Stimulated activated CD8-positive, alpha-beta memory T cell treated with anti-CD3 and anti-CD28 coated beads, Interleukin-4, amount 100 ng/mL, for 4 hours (primary cell): ENCODE measurements at places on chromosomes 12 and 14.

DNA sequence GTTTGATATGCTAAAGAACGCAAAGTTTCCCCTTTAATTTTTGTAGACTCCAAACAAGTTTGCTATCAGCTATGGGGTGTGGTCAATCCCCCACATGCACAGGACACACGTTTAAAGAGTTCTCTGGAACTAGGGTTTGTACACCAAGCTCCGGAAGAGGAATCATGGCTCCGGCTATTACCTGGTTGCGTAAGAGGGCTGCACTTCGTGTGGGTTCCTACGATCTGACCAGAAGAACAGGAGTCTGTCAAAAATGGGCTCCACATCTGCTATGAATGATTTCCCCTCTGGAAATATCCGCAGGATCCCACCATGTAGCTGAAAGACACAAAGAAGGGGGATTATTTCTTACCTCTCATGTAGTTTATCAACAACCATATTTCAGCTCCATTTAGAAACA lies 22.0 kb downstream of the EGLN3 start:
- no peak for DNase-seq

DNA sequence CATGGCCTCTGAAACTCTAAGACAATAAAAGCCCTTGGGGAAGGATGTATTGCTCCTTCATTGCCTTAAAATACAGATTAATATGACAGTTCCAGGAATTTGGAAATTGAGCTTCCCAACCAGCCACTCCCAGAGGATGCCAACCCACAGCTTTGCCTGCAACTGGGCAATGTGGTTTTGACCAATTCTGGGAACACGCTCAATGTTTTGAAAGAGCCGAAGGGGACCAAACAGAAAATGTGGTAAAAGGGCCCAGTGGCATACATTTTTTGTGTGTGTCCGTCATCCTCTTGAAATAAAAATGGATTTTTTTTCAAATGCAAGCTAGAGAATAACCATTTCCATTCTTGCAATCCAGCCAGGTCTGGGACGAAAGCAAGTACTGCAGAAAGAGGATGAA lies 88.3 kb upstream of the PLEKHG7 start:
- DNase-seq: no peak

- DNase-seq: no peak
Observed at GRCh38 chr14:56237398-56237797, 119.2 kb downstream of the PELI2 start.

DNA sequence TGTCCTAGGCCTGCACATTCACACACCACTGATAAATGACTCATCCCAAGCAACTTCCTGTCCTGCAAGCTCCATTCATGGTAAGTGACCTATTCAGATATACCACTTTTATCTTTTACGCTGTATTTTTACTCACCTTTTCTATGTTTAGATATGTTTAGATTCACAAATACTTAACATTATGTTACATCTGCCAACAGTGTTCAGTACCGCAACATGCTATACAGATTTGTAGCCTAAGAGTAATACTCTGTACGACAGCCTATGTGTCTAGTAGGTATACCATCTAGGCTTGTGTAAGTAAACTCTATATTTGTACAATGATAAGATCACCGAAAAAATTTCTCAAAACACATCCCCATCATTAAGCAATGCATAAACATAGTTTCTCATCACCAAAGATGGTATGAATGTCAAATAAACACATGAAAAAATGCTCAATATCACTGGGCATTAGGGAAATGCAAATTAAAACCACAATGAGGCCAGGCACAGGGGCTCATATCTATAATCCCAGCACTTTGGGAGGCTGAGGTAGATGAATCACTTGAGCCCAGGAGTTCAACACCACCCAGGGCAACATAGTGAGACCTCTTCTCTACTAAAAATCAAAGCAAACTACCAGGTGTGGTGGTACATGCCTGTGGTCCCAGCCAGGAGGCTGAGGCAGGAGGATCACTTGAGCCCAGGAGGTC lies 20.7 kb downstream of the ATXN2 start:
- no peak for DNase-seq

DNA sequence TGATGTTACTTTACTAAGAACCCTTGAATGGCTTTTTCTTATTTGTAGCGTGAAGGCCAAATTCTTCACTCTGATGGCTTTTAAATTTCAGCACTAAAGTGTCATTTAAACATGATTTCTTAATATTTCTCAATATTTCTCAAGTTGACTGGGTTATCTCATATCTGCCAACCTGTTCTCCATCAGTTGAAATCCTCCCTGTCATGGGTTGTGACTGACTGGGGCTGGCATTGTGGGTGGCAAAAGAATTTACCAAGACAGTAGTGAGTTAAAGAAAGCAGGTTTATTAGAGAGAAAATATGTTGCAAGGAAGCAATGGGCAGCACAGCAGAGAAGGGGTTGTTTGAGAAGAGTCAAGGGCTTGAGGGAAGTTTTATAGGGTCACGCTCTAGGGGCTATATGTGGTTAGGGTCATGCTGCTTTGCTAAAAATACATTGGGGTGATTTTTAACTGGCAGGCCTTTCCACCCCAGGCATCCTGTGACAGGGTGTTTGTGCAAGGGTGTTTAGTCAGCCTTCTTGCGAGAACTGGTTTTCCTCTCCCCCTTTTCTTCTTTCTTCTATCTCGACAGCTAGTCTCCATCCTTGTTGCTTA lies 232.8 kb upstream of the SEL1L start:
- no peak for DNase-seq

DNA sequence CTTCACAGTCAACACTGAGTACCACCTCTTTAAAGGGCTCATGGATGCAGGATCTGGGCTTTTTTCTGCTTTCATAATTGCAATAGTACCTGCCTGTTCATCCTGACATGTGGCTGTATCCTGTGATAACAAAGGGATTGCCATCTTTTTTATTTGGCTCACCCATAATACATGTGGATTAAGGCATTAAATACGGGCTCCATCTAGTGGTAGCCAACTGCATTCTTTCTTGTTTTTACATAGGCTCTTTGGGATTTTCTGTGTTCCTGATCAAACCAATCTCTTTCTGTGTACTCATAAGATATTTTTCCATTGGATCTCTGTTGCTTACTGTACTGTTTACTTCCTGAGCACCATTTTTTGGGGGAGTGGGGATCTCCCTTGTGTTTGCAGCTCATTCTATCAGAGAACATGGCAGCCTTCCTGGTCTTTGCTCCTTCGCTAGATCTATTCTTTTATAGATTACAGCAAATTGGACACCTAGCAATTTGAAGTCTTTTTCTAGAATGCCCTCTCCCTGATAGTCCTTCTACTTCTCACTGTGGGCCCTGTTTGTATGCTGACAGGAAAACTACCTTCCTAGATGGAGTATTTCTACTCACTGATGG lies 723.4 kb upstream of the MDGA2 start:
- no peak for DNase-seq

DNA sequence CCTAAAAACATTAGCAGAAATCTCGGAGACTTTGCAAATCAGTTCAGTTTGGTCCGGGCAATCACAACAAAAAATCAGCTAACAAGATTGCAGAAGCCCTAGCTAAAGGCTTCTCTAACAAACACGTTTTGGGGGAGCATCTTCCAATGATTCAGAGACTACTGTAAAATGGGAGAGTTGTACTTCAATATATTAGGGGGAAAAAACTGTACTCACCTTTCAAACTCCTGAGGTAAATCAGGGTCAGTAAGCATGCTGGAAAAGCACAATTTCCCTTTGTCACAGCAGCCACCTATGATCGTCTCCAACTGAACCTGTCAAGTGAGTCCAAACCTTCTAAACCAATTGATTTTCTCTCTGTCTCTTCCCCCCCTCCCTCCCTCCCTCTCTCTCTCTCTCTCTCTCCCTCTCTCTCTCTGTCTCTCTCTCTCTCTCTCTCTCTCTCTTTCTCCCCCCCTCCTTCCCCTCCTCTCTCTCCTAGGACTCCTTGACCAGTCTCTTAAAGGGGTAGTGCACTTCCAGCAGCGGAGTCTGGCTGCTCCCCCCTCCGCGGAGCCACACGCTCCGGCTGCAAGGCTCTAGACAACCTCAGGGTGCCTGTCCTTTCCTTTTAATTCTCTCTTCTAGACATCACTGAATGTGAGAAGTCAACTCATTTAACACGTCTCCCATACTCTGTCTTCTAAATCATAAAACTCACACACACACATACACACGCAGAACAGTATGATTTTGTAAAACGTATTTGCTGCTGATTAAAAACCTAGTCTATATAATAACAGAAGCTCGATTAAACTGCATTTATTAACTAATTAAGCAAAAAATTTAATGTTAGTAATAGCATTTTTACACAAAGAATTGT lies at the start of gene SOX5:
TSS of gene SOX5 (minus strand) at position 323 of the 862 bp plus-strand sequence. CDS start at position 254, 69 bp downstream.
- no peak for DNase-seq

- no peak for DNase-seq
Observed at GRCh38 chr12:80442426-80443222, 1.4 kb upstream of the PTPRQ start.

- DNase-seq: no peak
Observed at GRCh38 chr12:65139389-65139788, 18.3 kb upstream of the WIF1 start.

DNA sequence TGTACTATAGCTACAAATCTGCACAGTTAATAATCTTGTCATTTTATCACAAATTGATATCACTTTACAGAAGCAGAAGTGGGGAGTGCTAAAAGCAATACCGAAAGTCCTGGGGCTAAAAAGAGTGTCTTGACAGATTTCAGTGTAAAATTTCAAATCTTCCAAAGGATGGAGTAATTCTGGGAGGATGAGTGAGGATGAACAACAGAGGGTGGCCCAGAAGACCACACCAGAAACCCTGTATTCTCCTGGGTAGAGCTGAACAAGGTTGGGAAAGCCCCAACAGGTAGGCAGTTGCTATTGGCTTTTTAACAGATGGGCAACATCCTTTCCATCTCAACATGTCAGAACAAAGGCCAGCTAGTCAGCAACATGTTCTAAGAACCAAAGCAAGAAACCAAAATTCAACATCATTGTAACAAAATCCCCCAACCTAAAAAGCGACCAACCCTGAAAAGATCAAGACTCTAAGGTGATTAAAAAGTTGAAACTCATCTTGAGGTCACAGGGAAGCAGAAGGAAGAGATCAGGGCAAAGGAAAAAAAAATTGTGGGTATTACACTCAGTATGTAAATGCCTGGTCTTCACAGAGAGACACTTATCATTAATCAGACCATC lies 38.8 kb downstream of the CBX5 start:
- DNase-seq: no peak

DNA sequence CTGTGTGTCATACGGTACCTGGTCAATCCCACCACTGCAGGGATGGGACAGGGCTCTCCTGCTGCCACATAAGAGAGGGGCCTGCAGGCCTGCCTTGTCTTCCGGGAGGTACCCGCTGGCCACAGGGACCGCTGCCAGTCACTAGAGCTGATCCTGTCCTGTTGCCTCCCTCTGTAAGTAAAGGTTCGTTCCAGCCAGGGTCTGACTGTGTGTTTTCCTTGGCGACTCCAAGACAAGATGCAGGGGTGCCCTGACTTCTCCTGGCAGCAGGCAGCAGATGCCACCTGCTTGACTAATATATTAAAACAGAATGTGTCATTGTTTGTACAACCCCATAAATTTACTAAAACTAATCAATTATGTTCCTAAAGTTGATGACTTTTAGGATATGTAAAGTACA lies 41.5 kb upstream of the ASPG start:
- no peak for DNase-seq

DNA sequence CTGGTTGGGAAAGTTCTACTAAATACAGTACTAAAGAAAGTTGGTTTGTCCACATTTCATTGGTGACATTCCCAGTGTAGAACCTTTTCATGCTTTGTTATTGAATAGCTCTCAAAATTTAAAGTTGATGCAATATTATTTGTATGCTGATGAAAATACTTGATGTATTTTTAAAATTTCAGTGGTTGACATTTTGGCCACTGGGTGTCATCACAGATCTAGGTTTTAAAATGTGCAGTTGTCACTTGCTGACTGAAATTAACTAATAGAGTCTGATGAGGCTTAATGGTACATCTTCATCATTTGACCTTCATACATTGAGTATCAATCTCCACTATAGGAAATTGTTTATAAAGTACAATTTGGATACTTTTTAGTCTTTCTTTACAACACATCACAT lies 37.1 kb downstream of the CMAS start:
- no peak for DNase-seq

DNA sequence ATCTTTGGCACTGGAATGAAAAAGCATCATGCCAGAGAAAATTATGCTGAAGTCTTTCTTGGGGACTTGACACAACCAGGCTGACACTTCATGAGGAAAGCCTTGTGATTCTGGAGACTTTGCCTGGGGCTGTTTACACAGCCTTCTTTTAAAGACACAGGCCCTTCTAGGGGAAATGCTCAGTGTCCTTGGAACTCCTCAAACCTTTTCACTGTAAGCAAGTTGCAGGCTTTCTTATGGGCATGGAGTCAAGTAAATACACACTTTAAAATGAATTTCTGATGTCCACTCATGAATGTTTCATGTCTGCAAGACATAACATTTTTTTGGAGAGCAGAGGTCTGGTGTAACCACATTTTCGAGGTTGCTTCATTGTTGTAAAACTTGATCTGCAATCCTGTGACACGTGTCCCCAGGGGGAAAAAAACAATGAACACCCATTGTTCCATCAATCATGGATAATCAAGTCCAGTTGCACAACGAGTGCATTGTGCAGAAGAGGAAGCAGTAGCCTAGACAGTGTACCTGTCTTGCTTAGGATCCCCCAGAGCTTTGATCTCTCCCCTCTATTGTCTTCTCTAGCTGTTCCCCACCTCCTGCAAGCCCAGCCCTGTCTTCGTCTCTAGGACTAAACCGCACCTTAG lies 155.1 kb upstream of the PRICKLE1 start:
- DNase-seq: no peak

DNA sequence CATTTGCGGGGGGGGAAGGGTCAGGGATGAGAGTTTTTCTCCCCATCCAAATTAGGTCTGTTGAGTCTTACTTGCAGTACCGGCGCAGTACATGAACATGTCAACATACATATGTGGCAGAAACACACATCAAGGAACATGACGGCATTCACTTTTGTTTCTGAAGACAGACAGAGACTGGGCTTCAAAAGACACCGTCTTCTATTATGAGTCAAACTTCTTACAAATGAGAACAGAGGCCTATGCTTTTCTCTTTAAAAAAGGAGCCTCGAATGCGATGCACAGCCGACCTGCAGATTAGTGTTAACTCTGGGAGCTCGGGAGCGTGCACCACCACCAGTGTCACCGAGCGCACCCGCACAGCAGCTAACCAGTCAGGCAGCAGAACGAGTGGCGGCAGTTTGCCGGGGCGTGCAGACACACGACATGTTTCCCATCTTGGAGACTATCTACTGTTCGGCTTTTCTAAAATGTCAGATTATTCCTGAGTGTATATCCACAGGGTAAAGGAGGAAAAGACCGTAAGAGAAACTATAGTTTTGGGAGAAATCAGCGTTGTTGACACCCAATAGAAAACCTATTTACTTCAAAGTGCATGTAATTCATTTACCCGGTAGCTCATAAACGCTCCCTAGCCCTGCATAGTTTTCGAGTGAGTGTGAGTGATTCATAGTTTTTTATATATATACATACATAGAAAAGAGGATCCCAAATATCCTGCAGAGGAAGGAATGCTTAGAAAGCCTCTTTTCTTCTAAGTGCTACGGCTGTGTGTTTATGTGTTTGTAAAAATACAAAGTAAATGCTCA lies 33.0 kb downstream of the UBR7 start:
- no peak for DNase-seq
